ENCODE measurements at places on chromosomes 4 and X.

- no peak overlapping the region for H3K4me3 ChIP-seq
- H3K27ac ChIP-seq = no peak overlapping the region
- no peaks in the 10 kb centered on the region for H3K36me3 ChIP-seq
- no peaks in the 10 kb centered on the region for H3K27me3 ChIP-seq
- DNase-seq = no peak
These were observed 27.3 kb downstream of the BCORL1 start for GRCh38 chrX:130009658-130010223.

GRCh38 chrX:118116713-118117550 is at the start of gene KLHL13:
KLHL13 (minus strand) TSS chrX:118116810; CDS start chrX:118028473, 88,337 bp downstream.
- H3K27me3 ChIP-seq = no peaks in the 10 kb centered on the region
- H3K4me3 ChIP-seq = peak within 1 kb of the TSS; percentile 55
- no peaks in the 10 kb centered on the region for H3K4me1 ChIP-seq
- peak; percentile 21 for DNase-seq

DNA sequence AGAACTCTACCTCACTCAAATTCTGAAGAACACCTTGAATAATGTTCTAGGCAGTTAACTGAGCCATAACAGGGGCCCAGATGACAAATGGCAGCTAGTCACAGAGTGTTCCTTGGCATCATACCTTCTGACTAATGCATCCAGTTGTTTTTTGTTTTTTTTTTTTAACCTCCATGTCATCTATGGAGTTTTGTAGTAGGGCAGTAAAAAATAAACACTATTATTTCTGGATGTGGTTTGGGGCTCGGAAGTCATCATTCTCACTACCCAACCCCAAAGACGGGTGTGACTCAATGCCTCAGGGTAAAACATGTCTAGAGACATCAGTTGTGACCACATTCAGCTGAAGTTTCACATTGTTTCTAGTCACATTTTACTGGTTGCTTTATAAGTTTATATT is 31.2 kb upstream of the MCF2 start:
- no peaks in the 10 kb centered on the region for H3K27me3 ChIP-seq
- H3K27ac ChIP-seq = no peak overlapping the region
- no peaks in the 10 kb centered on the region for H3K4me1 ChIP-seq
- DNase-seq = no peak

DNA sequence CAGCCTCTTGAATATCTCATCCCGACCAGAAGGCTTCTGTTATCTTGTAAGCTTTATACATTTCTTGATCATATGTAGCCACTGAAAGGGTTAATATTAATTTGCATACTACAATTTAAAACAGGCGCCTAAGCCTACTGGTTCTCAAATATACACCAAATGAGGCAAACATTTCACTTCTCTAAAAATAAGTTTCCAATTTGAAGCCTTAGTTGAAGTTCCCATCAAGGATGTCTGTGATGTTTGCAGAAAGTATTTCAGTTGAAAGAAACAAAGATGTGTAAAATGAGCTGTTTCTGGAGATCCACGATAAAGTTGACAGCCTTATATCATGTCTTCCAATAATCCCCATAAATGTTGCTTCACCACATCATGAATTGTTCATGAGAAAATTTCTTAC is 70.6 kb downstream of the KIT start:
- H3K4me1 ChIP-seq = no peaks in the 10 kb centered on the region
- H3K27ac ChIP-seq = no peak overlapping the region
- H3K27me3 ChIP-seq = no peaks in the 10 kb centered on the region
- H3K4me3 ChIP-seq = no peak overlapping the region
- DNase-seq = no peak

GRCh38 chrX:153750127-153750774 is 13.8 kb upstream of the PLXNB3 start:
- DNase-seq = no peak
- H3K4me3 ChIP-seq = no peak overlapping the region
- H3K27ac ChIP-seq = no peak overlapping the region
- H3K36me3 ChIP-seq = no peaks in the 10 kb centered on the region

- H3K36me3 ChIP-seq = no peaks in the 10 kb centered on the region
- H3K27me3 ChIP-seq = no peaks in the 10 kb centered on the region
- no peak overlapping the region for H3K27ac ChIP-seq
- H3K4me3 ChIP-seq = no peak overlapping the region
These were observed 2.5 kb downstream of the SEPTIN11 start for GRCh38 chr4:76952071-76952470.

DNA sequence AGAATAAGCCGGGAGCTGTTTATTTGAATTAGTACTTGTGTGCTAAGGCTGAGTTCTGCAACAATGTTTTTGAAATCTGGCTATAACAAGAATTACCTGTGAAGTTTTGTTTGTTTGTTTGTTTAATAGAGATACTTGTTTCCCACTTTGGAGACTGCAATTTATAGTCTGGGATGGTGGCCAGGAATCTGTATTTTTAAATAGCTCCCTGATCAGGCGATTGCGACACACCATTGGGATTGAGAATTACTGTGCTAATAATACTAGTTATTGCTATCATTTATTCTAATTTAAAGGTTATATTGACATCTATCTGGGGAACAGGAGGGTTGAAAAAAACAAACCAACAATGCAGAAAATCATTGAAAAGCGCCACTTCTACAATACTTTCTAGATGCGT is 951.6 kb upstream of the TENM3 start:
- H3K4me3 ChIP-seq = no peak overlapping the region
- no peak overlapping the region for H3K27ac ChIP-seq
- H3K27me3 ChIP-seq = no peaks in the 10 kb centered on the region
- H3K36me3 ChIP-seq = no peaks in the 10 kb centered on the region

DNA sequence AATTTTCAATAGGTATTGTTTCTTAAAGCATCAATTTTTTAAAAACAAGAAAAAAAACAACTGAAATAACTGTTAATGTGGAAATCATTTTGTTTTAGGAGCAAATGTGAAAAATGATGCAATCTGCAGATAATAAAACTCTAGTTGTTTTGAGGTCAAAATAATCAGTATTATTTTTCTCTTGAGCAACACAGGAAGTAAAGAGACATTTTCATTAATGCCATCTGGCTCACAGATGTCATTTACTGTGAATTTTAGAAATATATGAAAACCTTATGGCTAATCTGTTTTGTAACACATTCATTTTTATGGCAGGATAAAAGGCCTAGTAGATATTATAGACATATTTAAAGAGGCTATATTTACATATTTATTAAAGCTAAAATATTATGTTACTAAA is 141.6 kb downstream of the PCDH18 start:
- no peak for DNase-seq
- no peaks in the 10 kb centered on the region for H3K36me3 ChIP-seq
- H3K27me3 ChIP-seq = no peaks in the 10 kb centered on the region
- H3K27ac ChIP-seq = no peak overlapping the region
- H3K4me1 ChIP-seq = no peaks in the 10 kb centered on the region
- no peak overlapping the region for H3K4me3 ChIP-seq

DNA sequence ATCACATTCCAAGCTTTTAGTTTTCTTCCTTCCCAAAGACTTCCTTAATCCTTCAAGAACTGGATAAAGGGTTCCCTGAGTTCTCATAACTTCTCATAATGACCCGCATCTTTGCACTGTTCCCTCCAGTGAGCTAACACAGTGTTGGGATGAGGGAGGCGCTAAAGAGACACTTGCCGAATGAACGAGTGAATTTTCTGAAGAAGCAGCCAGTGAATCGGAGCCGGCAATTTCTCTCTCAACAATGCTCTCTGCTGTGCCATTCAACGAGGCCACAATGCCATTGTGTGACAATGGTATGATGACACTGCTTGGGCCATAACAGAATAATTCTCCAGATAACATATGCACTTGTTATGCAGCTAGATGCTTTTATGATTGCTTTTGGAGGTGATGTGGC is 51.4 kb upstream of the ZFP42 start:
- H3K36me3 ChIP-seq = no peaks in the 10 kb centered on the region
- no peaks in the 10 kb centered on the region for H3K4me1 ChIP-seq
- H3K27me3 ChIP-seq = no peaks in the 10 kb centered on the region
- no peak overlapping the region for H3K27ac ChIP-seq
- DNase-seq = no peak
- no peak overlapping the region for H3K4me3 ChIP-seq

- H3K27me3 ChIP-seq = no peaks in the 10 kb centered on the region
- no peak overlapping the region for H3K4me3 ChIP-seq
- H3K4me1 ChIP-seq = no peaks in the 10 kb centered on the region
- DNase-seq = no peak
- no peak overlapping the region for H3K27ac ChIP-seq
These were observed 9.1 kb downstream of the POU4F2 start for GRCh38 chr4:146647615-146648460.

- no peaks in the 10 kb centered on the region for H3K4me1 ChIP-seq
- no peak overlapping the region for H3K4me3 ChIP-seq
- no peak overlapping the region for H3K27ac ChIP-seq
- no peaks in the 10 kb centered on the region for H3K27me3 ChIP-seq
- DNase-seq = no peak
- H3K36me3 ChIP-seq = no peaks in the 10 kb centered on the region
These were observed 7.8 kb downstream of the ARAF start for GRCh38 chrX:47568656-47569295.

DNA sequence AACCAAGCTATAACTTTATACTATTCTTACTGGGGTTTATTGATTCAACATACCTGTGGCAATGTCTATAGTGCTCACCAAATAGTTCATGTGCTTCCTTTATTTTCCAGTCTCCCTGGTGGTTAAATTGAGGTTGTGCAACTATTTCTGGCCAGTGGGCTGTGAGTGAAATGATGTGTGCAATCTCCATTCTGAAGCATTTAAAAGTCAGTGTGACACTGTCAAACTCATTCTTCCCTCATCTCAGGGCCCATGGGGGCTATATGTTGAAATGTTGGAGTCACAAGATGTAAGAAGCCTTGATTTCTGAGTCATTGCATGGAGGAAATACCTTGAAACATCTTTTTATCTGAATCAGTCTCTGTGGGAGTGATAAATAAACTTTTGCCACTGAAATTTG is 414.3 kb upstream of the RPS6KA3 start:
- no peak for DNase-seq
- H3K4me3 ChIP-seq = no peak overlapping the region
- H3K36me3 ChIP-seq = no peaks in the 10 kb centered on the region
- no peak overlapping the region for H3K27ac ChIP-seq
- no peaks in the 10 kb centered on the region for H3K27me3 ChIP-seq

- H3K27me3 ChIP-seq = no peaks in the 10 kb centered on the region
- no peak overlapping the region for H3K4me3 ChIP-seq
- DNase-seq = no peak
- no peaks in the 10 kb centered on the region for H3K36me3 ChIP-seq
- no peak overlapping the region for H3K27ac ChIP-seq
These were observed 97.2 kb upstream of the STS start for GRCh38 chrX:7050271-7050670.

DNA sequence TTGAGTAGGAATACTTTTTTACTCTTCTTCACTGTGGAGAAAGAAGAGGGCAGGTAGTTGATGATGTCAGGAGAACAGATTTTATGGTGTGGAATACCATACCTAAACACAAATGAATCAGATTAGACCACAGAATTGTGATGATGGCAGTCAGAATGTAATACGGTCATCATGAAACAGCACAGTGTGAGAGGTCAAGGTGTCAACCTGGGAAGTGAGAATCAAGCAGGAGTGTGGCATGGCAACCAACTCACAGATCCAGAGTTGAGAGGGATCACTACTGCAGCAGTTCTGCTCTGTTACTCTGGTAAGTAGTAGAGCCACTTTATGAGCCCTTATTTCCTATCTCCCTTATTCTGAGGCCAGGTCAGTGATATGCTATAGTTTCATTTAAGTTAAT is 27.7 kb downstream of the METTL14 start:
- no peak for DNase-seq
- no peaks in the 10 kb centered on the region for H3K36me3 ChIP-seq

GRCh38 chr4:123624959-123625358 is 228.4 kb downstream of the SPRY1 start:
- H3K36me3 ChIP-seq = no peaks in the 10 kb centered on the region
- no peaks in the 10 kb centered on the region for H3K27me3 ChIP-seq
- peaks cover 5% of the 10 kb centered on the region for H3K4me1 ChIP-seq
- H3K27ac ChIP-seq = no peak overlapping the region
- H3K4me3 ChIP-seq = no peak overlapping the region
- DNase-seq = no peak

GRCh38 chr4:95387719-95388118 is 161.1 kb downstream of the UNC5C start:
- H3K4me1 ChIP-seq = no peaks in the 10 kb centered on the region
- H3K27ac ChIP-seq = no peak overlapping the region
- H3K27me3 ChIP-seq = no peaks in the 10 kb centered on the region
- no peak overlapping the region for H3K4me3 ChIP-seq
- no peak for DNase-seq

DNA sequence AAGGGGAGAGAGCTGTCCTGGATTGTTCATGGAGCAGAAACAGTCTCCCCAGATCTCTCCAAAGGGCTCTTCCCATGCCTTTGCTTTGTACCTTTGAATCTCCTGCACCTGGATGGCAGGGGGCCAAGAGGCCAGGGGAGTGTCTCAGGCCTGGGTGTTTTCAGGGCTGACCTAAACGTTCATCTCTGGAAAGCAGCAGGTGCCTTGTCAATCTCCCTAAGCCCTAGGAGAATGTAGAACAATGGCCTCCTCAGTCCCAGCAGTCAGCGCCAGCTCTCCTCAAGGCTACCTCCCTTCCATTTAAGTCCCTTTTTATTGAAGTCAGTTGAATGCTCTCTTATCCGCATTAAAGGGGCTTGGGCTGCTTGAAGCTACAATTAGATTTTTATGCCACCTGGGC is 31.2 kb upstream of the NSUN7 start:
- H3K27me3 ChIP-seq = no peaks in the 10 kb centered on the region
- no peak overlapping the region for H3K4me3 ChIP-seq
- no peaks in the 10 kb centered on the region for H3K4me1 ChIP-seq
- no peaks in the 10 kb centered on the region for H3K36me3 ChIP-seq
- H3K27ac ChIP-seq = no peak overlapping the region

DNA sequence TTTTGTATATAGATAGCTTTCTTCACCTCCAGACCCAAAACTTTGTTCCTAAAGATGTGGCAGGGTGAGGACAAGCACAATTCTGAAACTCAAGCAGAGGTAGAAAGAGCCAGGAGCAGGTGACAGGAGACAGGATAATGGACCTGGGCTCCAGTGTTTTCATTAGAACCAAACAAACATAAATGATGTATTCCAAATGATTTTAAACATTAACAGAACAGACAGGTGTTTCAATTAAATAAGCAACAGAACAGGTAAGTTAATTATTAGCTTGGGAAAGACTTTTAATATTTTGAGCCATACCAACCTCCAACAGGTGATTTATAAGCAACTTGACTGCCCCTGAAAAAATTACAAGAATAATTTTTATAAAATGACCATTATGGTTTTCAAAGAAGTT is 459.4 kb upstream of the LCORL start:
- H3K27ac ChIP-seq = no peak overlapping the region
- H3K36me3 ChIP-seq = no peaks in the 10 kb centered on the region
- H3K27me3 ChIP-seq = no peaks in the 10 kb centered on the region

DNA sequence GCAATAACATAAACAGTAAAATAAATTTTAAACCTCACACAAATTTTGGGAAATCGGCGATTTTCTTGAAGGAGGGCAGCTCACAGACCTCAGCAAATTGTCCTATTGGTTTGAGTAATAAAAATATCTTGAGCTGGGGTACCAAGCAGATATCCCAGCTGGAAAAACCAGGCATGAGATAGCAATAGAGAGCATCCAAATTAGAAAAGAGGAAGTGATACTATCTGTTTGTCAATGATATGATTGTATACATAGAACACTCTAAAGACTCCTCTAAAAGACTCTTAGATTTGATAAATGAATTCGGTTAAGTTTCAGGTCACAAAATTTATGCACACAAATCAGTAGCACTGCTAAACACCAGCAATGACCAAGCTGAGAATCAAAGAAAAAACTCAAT is 90.5 kb upstream of the ACTRT1 start:
- no peak for DNase-seq
- no peaks in the 10 kb centered on the region for H3K36me3 ChIP-seq
- H3K4me3 ChIP-seq = no peak overlapping the region
- H3K27ac ChIP-seq = no peak overlapping the region
- H3K4me1 ChIP-seq = no peaks in the 10 kb centered on the region
